ENCODE measurements at places on chromosomes 2 and 18.

DNA sequence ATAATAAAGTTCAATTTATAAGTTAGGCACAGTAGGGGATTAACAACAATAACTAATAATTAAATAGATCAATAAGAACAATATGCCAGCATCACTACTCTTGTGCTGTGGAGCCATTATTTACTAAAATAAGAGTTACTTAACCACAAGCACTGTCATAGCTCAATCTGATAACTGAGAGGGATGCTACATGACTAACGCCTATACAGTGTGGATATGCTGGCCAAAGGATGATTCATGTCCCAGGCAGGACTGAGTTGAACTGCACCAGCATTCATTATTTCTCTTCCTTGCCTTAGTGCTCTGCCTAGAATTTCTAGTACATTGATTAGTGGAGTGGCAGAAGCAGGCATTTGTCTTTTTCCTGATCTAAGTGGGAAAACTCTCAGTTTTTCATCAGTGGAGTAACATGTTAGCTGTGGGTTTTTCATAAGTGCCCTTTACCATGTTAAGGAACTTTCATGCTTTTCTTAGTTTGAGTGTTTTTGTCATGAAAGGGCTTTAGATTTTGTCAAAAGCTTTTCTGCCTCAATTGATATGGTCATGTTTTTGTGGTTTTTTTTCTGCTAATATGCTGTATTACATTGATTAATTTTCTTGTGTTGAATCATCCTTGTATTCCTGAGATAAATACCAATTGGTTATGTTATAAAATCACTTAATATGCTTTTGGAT is 21.7 kb downstream of the KIAA1328 start:
- DNase-seq = no peak

GRCh38 chr2:152120430-152120829 is 21.6 kb upstream of the CACNB4 start:
- no peak for DNase-seq

DNA sequence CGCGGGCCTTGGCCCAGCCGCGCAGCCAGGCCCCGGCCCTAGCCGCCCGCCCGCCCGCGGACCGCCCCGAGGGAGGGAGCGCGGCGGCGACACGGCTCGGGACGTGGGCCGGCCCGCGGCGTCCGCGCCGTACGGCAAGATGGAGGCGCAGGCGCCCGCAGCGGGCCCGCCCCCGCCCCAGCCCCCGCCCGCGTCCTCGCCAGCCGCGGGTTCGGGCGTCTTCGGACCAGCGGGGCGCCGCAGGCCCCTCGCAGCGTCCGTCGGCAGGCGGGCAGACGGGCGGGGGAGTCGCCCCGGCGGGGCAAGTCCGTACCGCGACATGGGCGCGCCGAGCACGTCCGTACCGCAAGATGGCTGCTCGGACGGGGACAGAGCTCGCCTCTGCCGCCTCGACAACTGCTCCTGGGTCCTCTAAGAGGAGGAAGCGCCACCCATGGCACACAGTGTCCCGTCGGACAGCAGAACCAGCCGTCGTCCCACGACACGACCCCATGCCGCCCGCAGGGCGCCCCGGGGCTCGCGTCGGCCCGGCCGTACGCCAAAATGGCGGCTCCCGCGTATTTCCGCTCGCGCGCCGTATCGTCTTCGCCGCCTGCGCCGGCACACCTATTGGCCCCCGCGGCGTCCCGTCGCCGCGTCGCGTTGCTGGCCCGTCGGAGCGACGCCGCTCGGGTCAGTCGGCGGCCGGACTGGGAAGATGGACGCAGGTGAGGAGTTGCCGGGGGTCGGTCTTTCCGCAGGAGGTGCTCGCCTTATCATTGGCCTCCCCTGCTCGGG is at the start of the genes ATG4B and THAP4:
Gene ATG4B (plus strand): TSS at position 676 of the 777 bp plus-strand sequence. CDS start 22 bp downstream, at position 698.
Gene THAP4 (minus strand): TSS at position 141 of the 777 bp plus-strand sequence. CDS start 141 bp downstream, outside the sequence.
- DNase-seq = peak; percentile 71

DNA sequence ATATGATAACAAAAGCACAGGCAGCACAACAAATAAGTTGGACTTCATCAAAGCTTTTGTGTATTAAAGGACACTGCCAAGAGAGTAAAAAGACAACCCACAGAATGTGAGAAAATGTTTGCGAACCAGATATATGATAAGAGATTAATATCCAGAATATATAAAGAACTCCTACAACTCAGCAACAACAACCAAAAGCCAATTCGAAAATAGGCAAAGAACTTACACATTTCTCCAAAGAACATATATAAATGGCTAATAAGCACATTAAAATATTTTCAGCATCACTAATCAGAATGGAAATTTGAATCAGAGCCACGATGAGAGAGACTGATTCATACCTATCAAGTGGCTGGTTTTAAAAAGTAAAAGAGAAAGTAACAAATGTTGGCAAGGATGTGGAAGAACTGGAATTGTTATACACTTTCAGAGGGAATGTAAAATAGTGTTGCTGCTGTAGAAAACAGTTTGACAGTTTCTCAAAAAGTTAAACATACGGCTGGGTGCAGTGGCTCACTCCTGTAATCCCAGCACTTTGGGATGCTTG is 25.2 kb downstream of the EPB41L5 start:
- DNase-seq = no peak

GRCh38 chr2:17708501-17708900 is 45.1 kb downstream of the SMC6 start:
- no peak for DNase-seq

- DNase-seq = no peak
Observed at GRCh38 chr2:47014564-47015051, 99.0 kb upstream of the MCFD2 start.

DNA sequence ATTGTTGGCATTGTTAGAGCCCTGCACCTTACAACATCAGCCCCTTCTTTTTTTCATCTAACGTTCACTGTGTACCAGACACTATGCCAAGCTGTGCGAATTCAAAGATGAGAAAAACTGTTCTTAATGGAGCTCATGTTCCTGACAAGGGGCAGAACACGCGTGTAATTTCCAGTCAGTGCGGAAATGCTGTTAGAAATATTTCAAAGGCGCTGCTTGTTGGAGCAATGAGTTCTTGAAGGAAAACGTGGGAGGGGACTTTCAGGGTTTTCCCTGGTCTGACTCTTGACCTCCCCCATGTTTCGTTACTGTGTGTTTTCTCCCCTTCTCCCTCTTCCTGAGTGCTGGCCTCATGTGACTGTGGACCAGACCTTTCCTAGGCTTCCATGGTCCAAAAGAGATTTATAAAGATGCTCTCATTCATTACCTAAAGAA is 1.5 kb downstream of the MTHFD2 start:
- no peak for DNase-seq
